ENCODE measurements at places on chromosomes 7 and 10.

- no peak for DNase-seq
Measured at GRCh38 chr7:70406186-70406949, 725.6 kb upstream of the GALNT17 start.

DNA sequence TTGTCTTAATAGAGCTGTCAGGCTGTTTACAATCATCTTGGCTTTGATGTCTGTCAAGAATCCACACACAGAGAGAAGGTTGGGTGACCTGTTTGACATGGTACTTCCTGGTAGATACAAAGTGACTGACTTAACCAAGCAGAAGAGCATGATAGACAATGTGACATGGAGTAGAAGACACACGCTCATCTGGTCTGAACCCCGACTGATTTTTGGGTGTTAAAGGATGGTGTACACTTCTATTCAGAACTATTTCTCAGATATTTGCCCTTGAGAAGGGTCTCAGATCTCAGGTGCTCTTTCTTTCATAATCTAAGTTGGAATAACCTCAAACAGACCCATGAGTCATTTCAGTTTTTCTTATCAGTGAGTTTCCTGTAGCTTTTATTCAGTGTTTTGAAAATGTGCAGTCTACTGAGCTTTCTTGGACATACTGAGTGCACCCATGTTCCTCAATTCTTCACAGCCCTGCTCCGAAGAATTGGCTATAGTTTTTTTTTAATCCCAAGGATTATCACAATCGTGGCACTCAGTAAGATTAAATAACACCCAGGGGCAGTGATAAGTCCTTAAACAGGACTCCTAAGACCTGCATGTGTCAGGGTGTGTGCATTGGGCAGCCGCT, 46.4 kb upstream of the NXPH1 start:
- DNase-seq: no peak

GRCh38 chr7:44884621-44885393, 523 bp downstream of the PURB start:
- DNase-seq: no peak

GRCh38 chr7:140176122-140176701, 571 bp downstream of the KDM7A start:
- no peak for DNase-seq

GRCh38 chr7:130741331-130741995, 7.5 kb upstream of the KLF14 start:
- DNase-seq: no peak

All from glomerular endothelial cell (primary cell).